Renal pelvis (tissue), 12 donors: ENCODE measurements at places on chromosomes 7 and 10. TPM values are rescaled to one million over a fixed set of nuclear protein-coding genes. Genes with fewer than 3 reads are reported as not detected.

DNA sequence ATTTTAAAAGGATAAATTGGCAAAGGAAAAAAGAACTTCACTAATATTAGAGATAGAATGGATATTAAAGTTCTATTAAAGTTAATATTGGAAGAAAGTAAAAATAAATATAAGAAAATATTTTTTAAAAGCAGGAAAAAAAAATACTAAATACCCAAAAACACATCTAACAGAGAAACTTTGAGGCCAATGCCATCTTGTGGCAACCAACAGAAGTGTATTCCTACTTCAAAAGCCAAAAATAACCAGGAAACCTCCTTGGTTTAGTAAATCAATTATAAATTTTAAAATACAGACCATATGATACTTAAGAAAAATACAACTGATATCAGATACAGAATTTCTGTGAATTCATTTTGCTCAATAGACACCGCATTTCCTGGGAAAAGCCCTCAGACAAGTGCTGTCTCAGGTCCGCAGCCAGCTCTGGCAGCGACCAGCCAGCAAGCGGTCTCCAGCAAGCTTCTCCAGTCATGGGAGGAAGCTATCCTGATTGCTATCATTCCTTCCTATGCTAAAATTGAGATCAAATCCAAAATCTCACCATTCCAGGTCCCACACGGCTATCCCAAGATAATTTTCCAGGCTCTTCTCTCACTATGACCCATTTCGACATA lies 65.3 kb downstream of the LMBR1 start:
- DNase-seq = no peak

GRCh38 chr7:86930554-86931307 lies 128.7 kb downstream of the ELAPOR2 start:
- DNase-seq = no peak

GRCh38 chr7:154666768-154667167 lies 336.2 kb downstream of the PAXIP1 start:
- no peak for DNase-seq

The CCDC172 gene
- not detected for polyA plus RNA-seq

DNA sequence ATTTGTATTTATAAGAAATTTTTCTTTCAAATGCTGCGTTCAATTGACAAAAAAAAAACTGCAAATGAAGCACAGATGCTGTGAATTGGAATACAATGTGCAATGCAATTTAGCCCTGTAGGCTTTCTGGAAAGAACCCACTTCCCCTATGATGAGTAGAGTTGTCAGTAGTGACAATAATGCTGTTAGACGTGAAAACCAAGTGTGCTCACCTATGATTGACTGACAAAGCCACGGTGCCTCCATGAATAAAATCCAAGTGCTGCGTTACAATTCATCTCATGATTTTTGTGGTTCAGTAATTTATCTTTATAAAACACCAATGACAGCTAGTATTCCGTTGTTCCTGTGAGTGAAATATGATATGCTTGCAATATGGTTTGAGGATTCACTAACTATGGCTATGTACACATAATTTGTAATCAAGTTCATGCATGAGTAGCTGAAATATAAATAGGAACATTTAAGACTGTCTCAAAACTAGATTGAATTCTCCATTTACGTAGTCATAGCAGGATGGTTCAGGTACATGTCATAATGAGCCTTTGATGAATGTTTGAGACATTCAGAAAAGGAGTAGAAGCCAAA lies 1160.3 kb downstream of the CNTNAP2 start:
- no peak for DNase-seq

DNA sequence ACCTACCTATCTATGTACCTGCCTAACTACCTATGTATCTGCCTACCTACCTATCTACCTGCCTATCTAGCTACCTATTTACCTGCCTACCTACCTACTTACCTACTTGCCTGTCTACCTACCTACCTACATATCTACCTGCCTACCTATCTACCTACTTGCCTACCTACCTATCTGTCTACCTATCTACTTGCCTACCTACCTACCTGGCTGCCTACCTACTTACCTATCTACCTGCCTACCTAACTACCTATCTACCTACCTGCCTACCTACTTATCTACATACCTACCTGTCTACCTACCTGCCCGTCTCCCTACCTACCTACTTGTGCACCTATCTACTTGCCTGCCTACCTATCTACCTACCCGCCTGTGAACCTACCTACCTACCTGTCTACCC lies 68.7 kb upstream of the NPTX2 start:
- no peak for DNase-seq

The TSPAN13 gene
- polyA plus RNA-seq = 23.2 TPM
